Activated CD8-positive, alpha-beta memory T cell treated with anti-CD3 and anti-CD28 coated beads for 24 hours (primary cell): ENCODE measurements at places on chromosomes 1 and 21.
A peak's percentile ranks its signal among the peaks of the same experiment; 100 is the strongest.

GRCh38 chr1:3955196-3955772, 55.2 kb upstream of the C1orf174 start:
- DNase-seq, result no peak

- DNase-seq, result no peak
Observed at GRCh38 chr1:204218552-204218951, 4.8 kb upstream of the GOLT1A start.

- DNase-seq, result peak; percentile 71
Observed at GRCh38 chr1:161730050-161730564, 8.8 kb downstream of the FCRLB start.

GRCh38 chr1:232044728-232045127, 418.1 kb downstream of the DISC1 start:
- DNase-seq, result no peak

DNA sequence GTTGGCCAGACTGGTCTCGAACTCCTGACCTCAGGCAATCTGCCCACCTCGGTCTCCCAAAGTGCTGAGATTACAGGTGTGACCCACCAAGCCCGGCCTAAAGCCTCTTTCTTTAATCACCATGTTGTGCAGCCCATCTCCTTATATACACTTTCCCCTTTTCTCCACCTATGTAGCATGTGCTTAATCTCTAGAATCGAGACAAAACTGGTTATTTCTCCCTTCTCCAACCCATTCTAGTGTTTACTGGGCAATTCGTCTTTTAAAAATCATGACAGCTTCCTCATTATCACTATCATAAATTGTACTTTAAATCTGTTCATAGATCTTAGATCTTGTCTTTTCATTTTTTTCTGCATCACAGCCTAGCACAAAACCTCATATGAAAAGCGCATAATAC, 285.7 kb downstream of the PDE4B start:
- DNase-seq, result no peak

DNA sequence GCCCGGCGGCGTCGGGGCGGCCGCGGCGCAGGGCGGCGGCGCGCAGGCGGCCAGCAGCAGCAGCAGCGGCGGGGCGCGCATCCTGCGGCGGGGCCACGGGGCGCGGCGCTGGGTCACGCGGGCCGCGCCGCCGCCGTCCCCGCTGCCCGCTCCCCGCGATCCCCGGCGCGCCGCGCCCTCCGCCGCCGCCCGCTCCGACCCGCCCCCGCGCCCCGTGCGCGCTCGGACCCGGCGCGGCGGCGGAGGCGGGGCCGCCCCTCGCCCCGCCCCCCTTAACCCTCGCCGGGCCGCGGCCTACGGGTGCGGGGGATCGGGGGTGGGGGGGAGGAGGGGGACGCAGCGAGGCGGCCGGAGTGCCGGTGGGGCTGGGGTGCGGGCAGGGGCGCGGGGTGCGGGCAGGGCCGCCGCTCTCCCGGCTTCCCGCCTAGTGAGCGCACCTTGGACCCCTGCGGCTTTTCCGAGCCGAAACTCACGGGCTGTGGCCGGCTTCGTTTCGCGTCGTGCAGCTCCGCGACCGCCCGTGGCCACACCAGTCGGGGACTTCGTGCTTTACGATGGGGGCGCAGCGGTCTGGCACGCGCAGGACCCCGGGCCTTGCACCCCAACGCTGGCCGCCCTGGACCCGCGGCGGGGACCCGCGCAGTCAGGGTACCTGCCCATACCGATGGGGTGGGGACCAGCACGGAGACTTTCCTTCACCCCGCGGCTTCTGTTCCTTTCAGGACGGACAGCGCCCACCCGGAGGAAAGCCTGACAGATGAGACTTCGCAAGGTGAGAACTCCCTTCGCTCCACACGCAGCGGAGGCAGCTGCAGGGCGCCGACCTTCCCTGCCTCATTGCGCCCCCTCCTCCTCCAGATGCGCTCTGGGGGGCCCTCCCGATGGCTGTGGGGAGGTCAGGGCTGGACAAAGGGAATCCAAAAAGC, at the start of gene FNDC10:
Gene FNDC10, minus strand, starts transcription at position 201 of the 926 bp plus-strand sequence. Its CDS starts 120 bp downstream, at position 81.
- no peak for DNase-seq

- DNase-seq, result no peak
Observed at GRCh38 chr1:48208251-48208650, 14.3 kb upstream of the SLC5A9 start.

DNA sequence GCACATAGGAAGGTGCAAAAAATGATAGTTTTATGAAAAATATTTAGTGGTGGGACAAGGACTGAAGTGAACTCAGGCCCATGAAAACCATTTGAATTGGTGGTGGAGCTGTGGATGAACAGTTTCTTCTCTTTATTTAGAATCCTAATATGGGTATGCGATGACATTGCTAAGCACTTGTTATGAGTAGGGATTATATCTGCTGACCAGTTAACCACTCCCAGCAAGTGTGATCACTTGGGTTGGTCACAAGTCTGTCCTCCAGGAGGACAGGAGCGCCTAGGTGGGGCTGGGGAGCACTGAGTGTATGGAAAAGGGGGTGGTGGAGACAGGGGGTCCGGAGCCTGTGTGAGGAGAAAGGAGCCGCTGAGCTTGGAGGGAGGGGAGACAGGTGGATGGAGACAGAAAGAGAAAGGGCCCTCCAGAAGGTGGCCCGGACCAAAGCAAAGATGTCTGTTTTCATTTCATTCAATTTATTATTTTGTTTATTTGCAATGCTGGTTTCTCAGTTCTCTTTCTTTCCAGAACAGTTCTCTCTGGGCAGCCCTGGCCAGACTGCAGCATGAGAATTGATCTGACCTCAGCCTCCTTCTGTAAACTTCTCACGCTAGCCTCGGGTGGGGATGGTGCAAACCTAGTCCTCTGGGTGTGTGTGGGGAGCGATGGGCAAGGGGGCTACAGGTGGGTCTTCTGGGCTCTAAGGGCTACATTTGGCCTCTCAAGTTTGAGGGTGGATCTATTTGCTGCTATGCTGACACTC, 9.9 kb upstream of the ZSCAN20 start:
- no peak for DNase-seq

- DNase-seq, result no peak
Observed at GRCh38 chr1:210796421-210796820, 337.5 kb downstream of the KCNH1 start.
